ENCODE measurements at places on chromosomes 3 and 15.

- no peak for DNase-seq
Observed at GRCh38 chr3:133540896-133541674, 32.4 kb upstream of the CDV3 start.

DNA sequence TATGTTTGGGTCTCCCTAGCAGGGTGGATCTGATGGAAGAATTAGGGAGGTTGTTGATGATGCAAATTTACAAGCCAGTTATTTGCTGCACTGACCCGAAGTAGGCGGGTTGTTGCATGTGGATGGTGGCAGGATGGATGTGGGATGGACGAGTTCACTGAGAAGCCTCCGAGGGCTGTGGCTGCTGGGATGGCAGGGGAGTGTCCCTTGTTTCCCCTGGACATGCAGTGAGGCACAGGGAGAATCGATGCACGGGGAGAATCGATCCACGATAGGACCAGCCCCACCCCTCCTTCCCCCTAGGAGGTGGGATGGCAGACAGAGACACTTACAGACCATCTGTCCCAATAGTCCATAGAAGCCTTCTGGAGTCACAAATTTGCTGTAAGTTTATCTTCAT lies 31.0 kb upstream of the KLF13 start:
- DNase-seq, result no peak

DNA sequence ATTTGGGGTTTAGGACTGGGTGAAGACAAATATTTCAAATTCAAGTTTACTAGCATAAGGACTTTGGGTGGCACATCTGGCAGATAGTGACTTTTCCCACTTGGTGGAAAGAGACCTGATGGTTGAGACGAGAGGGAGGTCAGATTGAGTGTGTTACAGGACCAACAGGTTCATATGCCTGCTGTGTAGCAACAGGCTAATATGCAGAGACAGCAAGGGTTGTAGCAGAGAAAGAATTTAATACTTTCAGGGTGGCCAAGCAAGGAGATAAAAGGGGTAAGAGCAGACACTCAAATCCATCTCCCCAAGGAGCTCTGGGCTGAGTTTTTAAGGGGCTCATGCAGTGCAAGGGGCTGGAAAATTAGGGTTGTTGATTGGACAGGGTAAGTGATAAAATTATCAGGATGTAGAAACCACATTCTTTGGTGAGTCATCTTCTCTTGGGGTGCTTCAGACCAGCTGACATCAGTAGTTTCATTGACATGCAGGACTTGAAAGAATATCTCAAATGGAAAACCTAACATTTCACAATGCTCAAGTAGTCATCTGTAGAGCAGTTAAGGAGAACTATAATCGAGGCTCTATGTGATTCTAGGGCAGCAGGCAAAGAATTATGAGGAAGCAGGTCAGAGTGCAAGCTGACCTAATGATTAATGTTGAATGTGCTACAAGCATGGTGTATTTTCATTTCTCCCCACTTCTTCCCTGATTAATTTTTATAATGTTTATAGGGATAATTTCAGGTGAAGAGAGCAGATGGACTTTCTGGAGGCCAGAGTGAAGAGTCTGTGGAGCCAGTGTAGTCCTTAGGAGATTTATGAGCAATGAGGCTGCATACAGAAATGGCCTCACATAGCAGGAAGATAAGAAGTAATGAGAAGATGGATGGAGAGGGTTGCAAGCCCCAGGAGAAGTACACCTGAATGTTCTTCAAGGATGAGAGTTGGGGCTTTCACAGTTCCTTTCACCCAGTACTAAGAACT lies 13.7 kb downstream of the FOXB1 start:
- DNase-seq, result no peak

DNA sequence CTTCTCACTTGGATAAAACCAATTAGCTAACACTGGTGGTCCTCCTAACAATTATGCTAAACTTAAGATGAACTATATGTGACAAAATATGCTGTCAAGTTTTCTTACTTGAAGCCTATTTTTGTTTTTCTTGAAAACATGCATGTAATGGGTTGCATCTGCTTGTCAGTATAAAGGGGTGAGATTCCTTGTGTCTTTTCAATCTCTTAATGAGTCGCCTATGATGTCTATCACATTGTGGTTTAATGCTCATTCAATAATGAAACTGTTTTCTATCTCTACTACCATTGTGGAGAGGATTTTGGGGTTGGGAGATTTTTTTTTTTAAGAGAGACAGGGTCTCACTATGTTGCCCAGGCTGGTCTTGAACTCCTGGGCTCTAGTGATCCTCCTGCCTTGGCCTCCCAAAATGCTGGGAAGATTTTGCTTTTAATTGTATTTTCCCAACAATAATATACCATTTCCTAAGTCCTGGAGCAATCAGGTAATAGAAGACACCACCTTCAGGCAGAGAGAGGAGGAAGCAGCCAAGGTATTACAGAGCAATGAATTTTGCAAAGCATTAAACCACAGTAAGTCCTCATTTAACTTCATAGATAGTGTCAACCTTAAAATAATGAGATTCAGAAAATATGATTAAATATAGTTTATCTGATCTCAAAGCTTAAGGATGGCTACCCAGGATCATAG lies 17.4 kb upstream of the TRMT10C start:
- no peak for DNase-seq

DNA sequence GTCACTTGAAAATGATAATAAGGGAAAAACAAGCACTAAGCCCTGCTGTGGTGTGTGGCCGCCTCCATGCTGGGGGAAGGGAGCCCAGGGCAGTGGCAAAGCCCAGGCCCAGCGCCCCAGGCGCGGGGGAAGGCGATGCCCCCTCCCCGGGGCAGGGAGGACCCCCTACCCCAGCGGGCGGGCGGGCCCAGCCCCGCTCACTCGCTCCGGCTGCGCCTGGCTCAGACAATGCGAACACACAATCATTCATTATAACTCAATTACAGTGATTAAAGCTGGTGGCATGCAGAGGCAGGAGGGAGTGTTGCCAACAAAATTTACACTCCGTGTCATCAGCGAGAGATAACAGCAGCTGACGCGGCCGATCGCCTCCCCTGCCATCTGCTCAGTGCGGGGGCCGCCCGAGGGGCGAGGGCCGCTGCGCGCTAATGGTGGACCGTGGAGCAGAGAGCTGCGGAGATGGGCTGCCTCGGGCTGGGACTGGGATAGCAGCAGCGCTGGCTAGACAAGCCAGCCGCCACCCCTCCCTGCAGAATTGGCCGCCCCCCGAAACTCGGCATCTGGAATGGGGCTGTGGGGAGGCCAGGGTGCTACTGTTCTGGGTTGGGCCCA lies 64.1 kb downstream of the TLE3 start:
- DNase-seq, result peak; percentile 9

DNA sequence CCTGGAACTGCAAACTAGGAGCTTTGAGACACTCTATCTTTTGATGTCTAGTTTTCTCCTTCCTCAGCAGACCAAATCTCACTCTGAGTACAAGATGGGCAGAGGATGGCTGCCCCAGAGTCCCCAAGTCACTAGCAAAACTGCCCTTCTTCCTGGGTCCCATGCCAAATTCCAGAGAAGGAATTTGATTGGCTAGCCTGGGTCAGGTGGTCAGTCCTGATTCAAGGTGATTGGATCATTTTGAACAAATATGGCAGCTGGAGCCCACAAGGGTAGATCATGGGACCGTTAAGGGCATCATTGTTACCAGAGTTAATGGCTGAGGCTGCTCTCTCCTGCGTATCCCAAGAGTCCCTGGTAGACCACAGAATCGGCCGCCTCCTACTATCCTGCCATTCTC lies 21.7 kb downstream of the SLC6A1 start:
- no peak for DNase-seq

GRCh38 chr15:68378595-68378994 lies 53.4 kb downstream of the ITGA11 start:
- DNase-seq, result no peak

DNA sequence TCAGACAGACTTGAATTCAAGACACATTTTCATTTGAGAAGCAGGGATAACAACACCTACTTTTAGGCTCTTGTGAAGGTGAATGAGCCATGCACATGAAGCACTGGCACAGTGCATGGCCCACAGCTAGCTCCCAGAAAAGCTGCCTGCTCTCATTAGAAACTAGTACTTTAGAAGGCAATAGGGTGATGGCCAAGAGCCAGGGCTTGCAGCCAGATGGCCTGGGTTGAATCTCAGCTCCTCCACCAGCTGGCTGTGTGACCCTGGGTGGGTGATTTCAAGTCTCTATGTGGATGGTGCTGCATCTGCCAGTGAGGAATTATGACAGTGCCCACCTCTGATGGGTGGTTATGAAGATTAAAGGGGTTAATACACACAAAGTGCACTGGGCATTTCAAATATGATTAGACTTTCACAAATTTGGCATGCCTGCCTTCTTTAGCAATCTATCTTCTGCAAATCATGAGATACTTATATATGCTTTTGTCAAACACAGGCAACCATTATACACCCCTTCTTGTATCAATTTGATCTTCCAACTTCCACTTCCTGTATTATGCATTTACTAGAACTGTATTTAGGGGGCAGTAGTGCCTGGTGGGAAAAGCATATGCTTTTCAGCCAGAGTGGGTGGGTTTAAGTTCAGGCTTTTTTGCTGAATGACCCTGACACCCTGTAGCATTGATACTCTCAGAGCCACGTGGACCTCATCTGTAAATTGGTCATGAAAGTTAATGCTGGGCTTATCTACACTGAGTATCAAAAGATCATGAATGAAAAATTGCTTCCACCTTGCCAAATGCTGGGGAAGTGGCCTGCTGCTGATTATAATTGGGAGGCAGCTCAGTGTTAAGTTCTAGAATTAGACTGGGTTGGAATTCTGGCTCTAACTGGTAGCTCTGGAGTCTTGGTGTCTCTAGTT lies 34.7 kb upstream of the RBP1 start:
- peak; percentile 19 for DNase-seq

GRCh38 chr15:89778861-89779260 lies 2.7 kb downstream of the MESP2 start:
- DNase-seq, result no peak

DNA sequence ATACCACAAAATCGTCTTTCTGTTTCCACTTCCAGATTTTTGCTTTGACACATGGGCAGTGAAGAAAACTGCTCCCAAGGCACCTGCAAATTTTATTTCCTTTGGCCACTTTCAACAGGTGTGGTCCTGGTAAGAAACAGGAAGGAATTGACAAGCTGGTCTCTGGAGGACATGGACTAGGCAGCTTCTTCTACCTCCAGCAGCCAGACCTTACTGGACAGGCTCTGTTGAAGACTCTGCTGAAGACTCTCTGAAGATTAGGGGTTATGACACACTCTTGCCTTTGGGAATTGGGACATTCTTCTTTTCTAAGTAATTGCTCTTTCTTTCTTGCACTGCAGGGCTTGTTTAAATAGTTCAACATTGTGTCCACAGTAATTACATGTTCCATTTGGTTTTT lies 147.7 kb upstream of the DCBLD2 start:
- DNase-seq, result no peak

GRCh38 chr15:82849556-82850512 lies 40.4 kb downstream of the WHAMM start:
- peak; percentile 63 for DNase-seq

- no peak for DNase-seq
Observed at GRCh38 chr3:119664370-119664769, 4.0 kb upstream of the POPDC2 start.

DNA sequence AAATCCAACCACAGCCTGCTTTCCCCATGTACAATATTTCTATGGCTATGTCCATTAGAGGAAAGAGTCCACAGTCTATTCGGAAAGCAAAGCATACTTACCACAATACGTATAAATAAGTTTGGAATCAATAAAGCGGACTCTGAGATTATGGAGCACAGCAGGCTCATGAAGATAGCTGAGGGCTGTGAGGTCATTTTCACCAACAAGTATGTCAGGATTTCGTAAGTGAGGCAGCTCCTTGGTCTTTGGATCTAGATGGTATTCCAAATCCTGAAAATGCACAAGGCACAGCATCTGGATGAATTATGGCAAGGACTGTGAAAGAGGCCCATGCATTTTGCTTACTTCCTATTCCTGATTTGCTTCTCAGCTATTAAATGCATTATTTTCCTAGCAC lies 100.4 kb downstream of the MYO5A start:
- no peak for DNase-seq

- no peak for DNase-seq
Observed at GRCh38 chr15:44535523-44536301, 1.2 kb upstream of the EIF3J start.

DNA sequence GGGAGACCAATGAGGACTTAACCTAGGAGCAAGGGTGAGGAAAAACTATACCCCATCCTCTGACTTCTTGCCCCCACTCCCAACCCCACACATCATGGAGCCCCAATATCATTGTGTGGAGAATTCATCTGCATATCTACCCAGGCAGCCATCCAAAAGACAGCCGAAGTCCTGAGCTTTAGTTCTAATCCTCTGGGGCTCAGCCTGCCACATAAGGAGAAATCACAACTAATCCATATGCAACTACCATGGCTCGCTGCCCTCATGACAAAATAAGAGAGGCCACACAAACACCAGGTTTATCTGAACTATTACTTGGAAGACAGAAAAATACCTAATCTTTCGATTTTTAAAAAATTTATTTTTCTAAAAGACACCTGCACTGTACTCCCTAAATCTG lies 17.7 kb downstream of the HEXA start:
- DNase-seq, result no peak

- no peak for DNase-seq
Observed at GRCh38 chr3:99502871-99503270, 135.5 kb upstream of the COL8A1 start.

- no peak for DNase-seq
Observed at GRCh38 chr15:67070892-67071664, 5.7 kb downstream of the SMAD3 start.

- DNase-seq, result no peak
Observed at GRCh38 chr3:30690199-30690598, 83.8 kb downstream of the TGFBR2 start.

- DNase-seq, result no peak
Observed at GRCh38 chr15:40790718-40791117, 16.2 kb upstream of the ZFYVE19 start.

GRCh38 chr3:48696156-48696555 lies 10.4 kb upstream of the NCKIPSD start:
- no peak for DNase-seq

- no peak for DNase-seq
Observed at GRCh38 chr15:68795298-68795848, 25.3 kb downstream of the ANP32A start.

DNA sequence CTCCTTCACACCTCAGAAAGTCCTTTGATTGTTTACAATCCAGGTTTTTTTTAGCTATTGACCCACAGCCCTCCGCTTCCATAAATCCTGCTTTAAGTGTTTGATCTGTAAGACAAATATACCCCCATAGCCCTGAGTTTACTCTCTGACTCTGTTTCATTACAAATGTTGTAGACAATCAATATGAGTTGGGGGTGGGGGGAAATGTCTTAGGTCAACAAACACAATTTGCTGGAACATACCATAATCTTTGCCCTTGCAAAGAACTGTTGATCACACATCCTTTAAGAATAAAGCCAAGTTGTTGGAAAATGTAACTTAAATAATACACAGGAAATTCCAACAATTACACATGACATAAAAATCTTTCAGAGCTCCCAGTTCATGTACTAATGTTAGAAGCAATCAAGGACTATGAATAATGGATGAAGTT lies 301.8 kb upstream of the SEMA6D start:
- peak; percentile 11 for DNase-seq

- no peak for DNase-seq
Observed at GRCh38 chr15:100968050-100968966, 49.2 kb downstream of the LRRK1 start.
